ENCODE measurements at places on chromosomes 1 and 21.
A peak's percentile ranks its signal among the peaks of the same experiment; 100 is the strongest.

DNA sequence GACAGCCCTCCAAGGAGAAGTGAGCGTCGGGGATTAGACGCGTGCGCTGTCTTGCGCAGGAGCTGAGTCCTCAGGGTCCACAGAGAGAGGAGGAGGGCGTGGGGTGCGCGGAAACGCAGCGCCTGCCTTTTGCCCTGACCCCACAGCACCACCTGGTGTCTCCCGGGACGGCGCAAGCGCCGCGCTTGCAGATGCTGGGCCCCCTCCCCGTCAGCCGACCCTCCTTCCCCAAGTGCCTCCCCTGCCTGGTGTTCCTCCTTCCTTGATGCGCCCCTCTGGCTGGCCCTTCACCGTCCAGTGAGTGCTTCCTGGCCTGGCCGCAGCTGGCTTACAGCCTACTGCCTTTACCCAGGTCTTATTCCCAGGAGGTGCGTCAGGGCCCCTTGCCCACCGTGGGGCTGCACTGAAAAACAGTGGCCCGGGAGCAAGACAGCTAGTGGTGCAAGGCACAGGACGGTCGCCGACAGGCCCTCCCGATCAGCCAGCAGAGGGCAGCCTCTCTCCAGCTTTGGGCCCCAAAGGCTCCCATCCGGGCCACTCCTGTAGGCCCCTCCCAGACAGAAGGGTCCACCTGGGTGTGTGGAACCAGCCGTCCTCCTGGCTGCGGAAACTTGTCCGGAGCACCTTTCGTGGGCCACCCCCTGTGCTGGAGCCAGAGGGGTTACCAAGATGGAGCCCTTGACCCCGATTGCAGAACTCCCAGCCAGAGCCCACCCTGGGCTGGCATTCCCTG lies 12.9 kb upstream of the PHLDA3 start:
- peak; percentile 88 for DNase-seq

DNA sequence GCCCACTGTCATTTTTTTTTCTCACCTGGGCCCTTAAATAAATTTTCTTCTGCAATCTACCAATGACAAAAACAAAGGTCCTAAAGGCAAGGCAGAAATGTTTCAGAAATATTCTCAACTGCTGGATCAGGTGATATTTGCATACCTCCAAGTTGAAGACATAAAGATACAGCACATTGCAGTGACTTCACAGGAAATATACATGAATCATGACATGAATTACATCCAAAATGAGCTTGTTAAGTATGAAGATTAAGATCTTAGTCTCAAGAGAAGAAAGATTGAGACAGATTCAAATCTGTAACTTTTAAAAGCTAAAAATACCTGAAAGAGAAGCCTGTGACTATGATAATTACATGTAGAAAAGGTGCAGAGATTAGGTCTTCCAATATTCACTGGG lies 207.8 kb downstream of the SIPA1L2 start:
- DNase-seq, result no peak

- DNase-seq, result peak; percentile 73
Measured at GRCh38 chr1:42173155-42173933, 8.8 kb upstream of the GUCA2A start.

DNA sequence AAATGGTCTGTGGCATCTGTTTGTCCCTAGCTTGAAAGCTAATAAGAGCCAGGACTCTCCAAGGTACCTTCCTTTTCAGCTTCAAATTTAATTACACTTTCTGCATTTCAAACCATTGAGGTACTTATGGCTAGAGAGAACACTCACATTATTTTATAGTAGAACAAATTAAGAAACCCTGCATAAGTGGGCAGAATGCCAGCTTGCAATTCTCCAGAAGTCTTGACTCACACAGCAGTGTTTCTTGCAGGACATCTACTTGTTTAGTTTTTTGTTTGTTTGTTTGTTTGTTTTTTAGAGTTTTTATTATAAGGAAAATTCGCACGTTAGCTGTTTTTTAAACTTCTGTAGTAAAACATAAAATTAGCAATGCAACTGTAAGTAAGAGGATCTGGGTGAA lies 397.2 kb downstream of the NEGR1 start:
- no peak for DNase-seq

GRCh38 chr1:56837244-56837939 lies 17.2 kb upstream of the C8A start:
- DNase-seq, result no peak

GRCh38 chr1:31383967-31384366 lies 11.1 kb upstream of the FABP3 start:
- no peak for DNase-seq

- no peak for DNase-seq
Measured at GRCh38 chr1:31712630-31713029, 8.8 kb upstream of the COL16A1 start.

DNA sequence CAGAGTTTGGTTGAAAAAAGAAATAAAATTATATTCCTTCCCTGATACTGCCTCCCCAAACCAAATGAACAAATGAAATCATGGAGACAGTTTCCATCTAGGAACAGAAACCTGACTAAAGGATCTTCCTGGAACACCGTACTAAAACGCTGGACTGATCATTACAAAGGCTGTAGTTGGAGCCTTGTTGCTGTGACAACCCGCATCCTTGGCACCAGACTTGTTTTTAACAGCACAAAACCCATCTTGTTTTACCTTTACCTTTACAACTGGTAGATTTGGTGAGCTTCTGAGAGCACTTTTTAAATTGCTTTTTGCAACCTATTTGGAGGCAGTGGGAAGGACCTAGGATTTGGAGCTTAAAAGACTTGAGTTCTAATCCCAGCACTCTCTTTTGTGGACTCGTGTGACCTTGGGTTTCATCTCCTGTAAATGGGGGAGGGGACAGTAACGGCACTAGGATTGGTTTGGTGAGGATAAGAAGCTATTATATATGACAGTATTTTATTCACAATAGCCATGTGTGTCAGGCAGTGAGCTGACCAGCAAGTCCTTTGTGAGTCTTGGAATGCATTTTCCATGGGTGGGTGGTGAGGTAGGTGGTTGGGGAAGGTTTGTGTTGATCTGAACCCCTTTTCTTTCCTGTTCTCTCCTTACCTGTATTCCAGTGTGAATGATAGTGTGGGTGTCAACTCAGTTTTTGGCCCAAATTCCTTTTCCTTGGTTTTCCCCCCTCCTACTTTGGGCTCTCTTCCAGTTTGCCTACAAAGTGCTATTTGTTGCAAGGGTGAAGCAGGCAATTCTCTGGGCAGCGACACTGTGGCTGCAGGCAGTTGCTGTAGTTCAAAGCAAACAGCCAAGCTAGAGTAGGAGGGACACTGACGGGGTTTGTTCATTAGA lies 12.6 kb downstream of the LRRC8D start:
- no peak for DNase-seq

DNA sequence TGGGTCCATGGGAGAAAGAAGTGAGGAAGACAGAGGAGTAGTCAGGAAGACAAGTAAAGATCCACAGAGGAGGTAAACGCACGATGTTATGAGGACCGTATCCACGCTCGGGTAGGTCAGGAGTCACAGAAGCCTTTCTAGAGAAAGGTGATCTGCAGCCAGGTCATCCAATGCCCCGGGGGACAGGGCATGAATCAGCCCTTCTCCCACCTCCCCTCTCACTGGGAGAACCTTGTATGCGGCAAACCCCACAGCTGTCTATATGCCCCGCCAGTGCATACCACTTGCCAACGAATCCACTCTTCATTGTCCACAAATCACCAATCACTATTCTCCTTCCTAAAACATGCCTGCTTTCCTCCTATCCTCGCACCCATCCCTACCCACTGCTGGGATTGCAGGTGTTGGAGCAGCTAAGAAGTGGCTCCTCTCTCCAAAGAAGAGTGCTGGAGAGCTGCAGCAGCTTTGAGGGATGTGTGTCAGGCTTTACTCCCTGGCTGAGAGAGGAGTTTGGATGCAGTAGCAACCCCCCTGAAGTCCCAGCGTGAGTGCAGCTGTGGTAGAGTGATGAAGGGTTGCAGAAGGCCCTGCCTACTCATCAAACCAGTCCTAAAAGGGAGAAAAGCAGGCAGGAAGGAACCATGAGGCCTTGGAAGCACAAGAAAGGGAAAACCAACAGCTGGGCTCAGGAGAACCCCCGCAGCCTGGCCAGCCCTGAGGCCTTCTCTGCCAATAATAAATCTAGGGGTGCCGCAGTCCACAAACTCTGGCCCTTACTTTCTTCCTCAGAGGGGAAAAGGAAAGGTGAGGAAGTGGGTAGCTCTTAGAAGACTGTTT lies 102.2 kb upstream of the GADD45A start:
- no peak for DNase-seq

DNA sequence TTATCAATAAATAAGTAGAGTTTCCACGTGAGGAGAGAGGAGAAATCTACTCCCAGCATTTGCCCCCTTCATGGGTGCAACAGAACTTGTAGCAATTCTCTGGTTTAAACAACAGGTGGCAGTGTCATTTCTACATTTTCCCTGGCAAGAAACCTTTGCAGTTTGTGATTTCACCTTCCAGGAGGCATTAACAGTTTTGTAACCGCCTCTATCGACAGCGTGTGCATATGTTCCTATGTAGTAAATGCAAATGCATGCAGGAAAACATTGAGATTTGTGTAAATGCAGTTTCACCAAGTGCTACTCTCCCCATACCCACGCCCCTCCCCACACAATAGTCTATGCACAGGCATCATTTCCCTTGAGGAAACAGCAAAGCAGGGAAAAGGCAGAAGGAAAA lies 494.7 kb downstream of the SMYD3 start:
- peak; percentile 60 for DNase-seq

- DNase-seq, result no peak
Measured at GRCh38 chr21:44087426-44088400, 19.5 kb upstream of the PWP2 start.

GRCh38 chr1:63969441-63969901 lies 195.7 kb downstream of the ROR1 start:
- DNase-seq, result no peak

GRCh38 chr1:210587566-210587965 lies 258.9 kb downstream of the HHAT start:
- no peak for DNase-seq

- DNase-seq, result no peak
Measured at GRCh38 chr1:107344268-107344760, 203.5 kb downstream of the NTNG1 start.

DNA sequence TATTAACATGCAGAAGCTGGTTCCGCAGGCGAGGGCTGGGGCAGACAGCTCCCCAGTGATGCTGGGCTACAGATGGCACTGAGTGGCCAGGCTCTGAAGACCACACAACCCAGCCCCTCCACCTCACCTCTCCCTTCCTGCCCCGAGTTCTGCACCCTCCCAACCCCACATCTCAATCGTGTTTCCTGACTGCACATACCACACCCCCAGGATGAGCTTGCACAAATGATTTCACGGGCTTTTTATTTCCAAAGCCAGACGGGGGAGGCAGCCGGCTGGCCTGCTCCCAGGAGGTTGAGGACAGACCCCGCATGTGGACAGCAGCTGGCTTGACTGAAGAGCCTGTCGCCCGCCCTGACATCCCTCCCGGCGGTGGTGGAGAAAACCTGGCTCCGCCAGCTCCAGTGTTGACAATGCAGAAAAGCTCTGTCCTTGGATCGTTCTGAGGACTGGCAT lies 21.4 kb upstream of the ALDH4A1 start:
- no peak for DNase-seq

DNA sequence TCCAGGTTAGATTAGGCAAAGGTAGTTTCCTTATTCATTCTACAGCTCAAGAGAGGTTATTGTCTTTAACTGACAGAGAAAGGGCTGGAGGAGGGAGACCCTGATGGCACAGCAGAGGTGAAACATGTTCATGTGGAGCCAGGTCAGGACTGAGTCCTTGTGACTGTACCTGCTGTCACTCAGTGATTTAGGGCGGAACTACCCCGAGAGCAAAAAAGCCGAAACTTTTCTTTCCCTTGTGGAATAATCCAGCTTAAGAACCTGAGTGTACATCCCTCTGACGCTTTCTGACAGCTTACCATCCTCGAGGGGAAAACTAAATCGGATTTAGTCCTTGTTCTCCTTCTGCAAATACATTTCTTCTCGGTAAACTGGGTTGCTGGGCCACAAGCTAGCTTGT lies 273.2 kb downstream of the BACH1 start:
- DNase-seq, result no peak

DNA sequence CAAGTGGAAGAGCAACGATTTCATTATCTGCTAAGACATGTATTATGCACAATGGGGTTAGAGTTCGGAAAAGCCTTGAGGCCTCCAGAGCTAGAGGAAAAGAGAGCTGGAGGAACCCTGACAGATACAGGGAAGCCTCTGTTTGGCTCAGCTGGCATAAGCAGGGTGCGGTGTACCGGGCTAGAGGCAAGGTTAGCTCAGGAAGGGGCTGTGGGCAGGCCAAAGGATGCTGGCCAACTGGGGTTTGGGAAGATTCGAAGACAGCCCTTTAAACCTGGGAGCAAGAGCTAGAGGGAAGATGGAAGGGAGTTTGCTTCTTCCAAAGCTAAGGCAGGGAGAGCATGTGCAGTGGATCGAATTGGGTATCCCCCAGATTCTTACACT lies 107.6 kb upstream of the TLR5 start:
- DNase-seq, result no peak

GRCh38 chr21:43372663-43373361 lies 54.1 kb downstream of the SIK1 start:
- DNase-seq, result no peak

DNA sequence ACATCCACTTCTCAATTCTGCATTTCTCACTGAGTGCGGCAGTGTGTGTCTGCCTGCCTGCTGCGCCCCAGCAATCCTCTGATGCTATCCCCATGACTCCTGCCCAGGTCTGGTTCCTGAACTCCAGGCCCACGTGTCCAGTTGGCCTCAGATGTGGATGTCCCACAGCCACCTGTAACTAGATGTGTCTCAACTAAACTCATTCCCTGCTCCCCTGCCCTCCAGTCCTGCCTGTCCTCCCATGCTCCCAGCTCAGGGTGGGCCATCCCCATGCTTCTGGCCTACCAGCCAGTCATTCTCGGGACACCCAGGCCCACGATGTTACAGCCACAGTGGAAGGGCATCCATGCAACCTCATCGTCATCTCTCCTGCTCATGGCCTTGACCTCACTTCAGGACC lies 76.8 kb downstream of the STUM start:
- DNase-seq, result no peak

DNA sequence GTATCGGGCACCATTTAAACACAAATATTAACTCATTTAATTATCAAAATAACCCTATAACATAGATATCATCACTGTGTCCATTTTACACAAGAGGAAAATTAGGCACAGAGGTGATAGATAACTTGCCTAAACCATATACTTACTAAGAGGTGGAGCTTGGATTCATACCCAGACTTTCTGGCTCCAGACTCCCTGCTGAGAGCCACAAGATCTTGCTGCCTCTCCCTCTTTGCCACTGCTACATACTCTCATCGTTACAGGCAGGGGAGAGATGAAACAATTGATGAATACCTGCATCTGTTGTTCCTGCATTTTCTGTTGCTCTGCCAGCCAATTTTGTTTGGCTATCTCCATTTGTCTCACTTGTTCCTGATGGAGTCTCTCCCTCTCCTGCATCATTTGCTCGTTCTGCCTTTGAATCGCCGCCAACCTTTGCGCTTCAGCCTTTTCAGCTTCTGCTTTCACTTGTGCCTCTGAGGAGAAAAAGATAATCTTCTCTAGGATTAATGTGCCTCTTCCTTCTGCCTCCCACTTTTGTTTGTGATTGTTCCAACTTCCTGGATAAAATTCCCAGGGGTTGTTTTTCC lies 10.6 kb downstream of the GBP5 start:
- DNase-seq, result no peak
